Panc1 (cell line): ENCODE measurements at places on chromosomes 13 and 19. TPM values are rescaled to one million over a fixed set of nuclear protein-coding genes. Genes with fewer than 3 reads are reported as not detected.

UCHL3 gene
- total RNA-seq = 29.3 TPM

ACER1 gene
- total RNA-seq = not detected

PPP6R1 gene
- 172 TPM for total RNA-seq

ONECUT3 gene
- total RNA-seq = 16.5 TPM

ZNF557 gene
- total RNA-seq = 7.6 TPM

PLEKHJ1 gene
- 78.6 TPM for total RNA-seq

RGS9BP gene
- total RNA-seq = 1.3 TPM

ZNF793 gene
- 10.1 TPM for total RNA-seq

BORCS8 gene
- 37.8 TPM for total RNA-seq

MIA gene
- 2.2 TPM for total RNA-seq

PGLYRP2 gene
- not detected for total RNA-seq

PLIN4 gene
- total RNA-seq = 10.2 TPM

KCNC3 gene
- total RNA-seq = 10.8 TPM

PSG7 gene
- total RNA-seq = not detected

ZNF835 gene
- total RNA-seq = not detected

ZNF429 gene
- 8.3 TPM for total RNA-seq

ZNF492 gene
- total RNA-seq = not detected

SNRPD2 gene
- 496 TPM for total RNA-seq

CIC gene
- total RNA-seq = 67.4 TPM

SPACA4 gene
- not detected for total RNA-seq

ANKRD27 gene
- 64.2 TPM for total RNA-seq

MYH14 gene
- 23.8 TPM for total RNA-seq

TPRX2 gene
- total RNA-seq = not detected

COLGALT1 gene
- total RNA-seq = 97.2 TPM

ARL11 gene
- not detected for total RNA-seq

LENG9 gene
- 5.1 TPM for total RNA-seq

RXFP2 gene
- not detected for total RNA-seq

ANGPTL8 gene
- total RNA-seq = not detected

GRIN3B gene
- total RNA-seq = 4.6 TPM

PRODH2 gene
- total RNA-seq = not detected

CYSLTR2 gene
- not detected for total RNA-seq

CEACAM19 gene
- total RNA-seq = 1.2 TPM

RPS16 gene
- total RNA-seq = 27,832 TPM

VWA8 gene
- total RNA-seq = 11.2 TPM

RFXAP gene
- total RNA-seq = 2.9 TPM

ZNF878 gene
- total RNA-seq = 2.1 TPM

CFAP97D2 gene
- total RNA-seq = not detected

SMAD9 gene
- 2.4 TPM for total RNA-seq

KLHL1 gene
- total RNA-seq = not detected

OCEL1 gene
- 37.1 TPM for total RNA-seq

LILRB1 gene
- 0.08 TPM for total RNA-seq

ADM5 gene
- 4.7 TPM for total RNA-seq

ZNF414 gene
- total RNA-seq = 37.1 TPM

PDX1 gene
- 3.4 TPM for total RNA-seq

RNF225 gene
- total RNA-seq = 1.6 TPM

RFPL4AL1 gene
- total RNA-seq = not detected

ELAVL3 gene
- total RNA-seq = not detected

TMEM255B gene
- total RNA-seq = 26.3 TPM

FPR3 gene
- total RNA-seq = 0.08 TPM

ZNF700 gene
- total RNA-seq = 10.4 TPM

MAMSTR gene
- total RNA-seq = 3.3 TPM

KLF16 gene
- total RNA-seq = 79.3 TPM

DACH1 gene
- total RNA-seq = 0.54 TPM

KLK5 gene
- total RNA-seq = not detected

ADAT3 gene
- 8.9 TPM for total RNA-seq
